ENCODE measurements at places on chromosomes 6 and 20.

- no peak for DNase-seq
Measured at GRCh38 chr20:25421102-25421501, 13.6 kb downstream of the GINS1 start.

GRCh38 chr20:60589623-60590022 lies 631.4 kb downstream of the CDH26 start:
- no peak for DNase-seq

- no peak for DNase-seq
Measured at GRCh38 chr6:77433888-77434287, 29.4 kb downstream of the HTR1B start.

DNA sequence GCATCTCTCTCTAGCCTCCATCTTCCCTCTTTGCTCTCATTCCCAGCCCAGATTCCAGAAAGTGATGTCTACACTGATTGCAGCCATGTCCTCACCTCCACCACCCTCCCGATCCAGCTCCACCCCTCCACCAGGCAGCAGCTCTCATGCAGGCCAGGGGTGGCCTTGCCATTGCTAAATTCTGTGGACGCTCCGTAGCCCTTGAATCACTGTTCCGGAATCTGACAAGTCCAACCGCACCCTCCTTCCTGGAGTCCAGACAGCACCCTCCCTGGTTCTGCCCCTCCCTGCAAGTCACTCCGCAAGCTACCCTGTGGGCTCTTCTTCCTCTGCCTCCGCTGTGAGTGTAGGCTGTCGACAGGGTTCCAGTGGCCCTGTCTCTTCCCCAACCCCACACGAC lies 26.2 kb downstream of the TNXB start:
- no peak for DNase-seq

DNA sequence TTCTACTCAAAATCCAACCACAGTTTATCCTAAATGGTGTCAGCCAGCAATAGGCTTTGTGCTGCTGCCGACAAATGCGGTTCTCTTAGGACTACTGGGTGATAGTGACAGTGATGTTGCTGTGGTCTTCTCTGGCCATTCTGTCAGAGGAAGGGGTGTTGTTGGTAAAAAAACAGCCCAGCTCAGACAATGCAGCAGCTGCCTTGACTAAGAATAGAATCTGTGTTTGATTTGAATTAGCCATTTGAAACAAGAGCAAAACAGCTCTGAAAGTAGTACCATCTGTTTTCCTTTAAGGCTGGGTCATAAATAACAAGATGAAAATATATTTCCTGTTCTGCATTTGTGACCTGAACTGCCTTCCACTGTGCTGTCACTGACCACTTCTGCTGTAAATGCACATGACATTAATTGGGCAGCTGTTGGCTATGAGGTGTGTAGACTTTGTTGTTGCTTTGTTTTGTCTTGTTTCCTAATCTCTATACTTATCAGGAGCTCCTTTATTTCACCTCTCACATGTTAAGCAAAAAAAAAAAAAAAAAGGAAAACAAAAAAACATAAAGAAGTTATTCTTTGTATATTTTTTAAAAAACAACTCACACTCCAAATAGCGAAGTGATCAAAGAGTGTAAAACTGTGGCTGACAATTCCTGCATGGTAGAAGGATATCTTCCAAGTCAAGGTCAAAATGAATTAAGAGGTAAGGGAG lies 497.8 kb upstream of the ARID1B start:
- no peak for DNase-seq

DNA sequence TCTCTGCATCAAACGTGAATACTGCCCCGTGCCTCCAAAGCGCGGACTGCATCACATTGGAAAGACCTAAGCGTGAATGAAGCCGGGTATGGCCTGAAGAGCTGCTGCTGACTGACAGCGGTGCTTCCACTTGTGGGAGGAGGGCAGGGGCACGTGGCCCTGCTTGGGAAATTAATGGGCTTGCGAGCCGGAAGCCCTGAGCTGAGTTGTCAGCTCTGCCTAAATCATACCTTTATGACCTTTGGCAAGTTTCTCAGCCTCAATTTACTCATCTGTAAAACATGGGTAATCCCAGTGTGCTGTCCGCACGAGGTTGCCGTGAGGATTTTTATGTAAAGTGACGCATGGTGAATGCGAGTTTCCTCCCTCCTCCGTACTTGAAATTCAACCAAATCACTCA lies 67.0 kb upstream of the FOXQ1 start:
- DNase-seq = no peak

DNA sequence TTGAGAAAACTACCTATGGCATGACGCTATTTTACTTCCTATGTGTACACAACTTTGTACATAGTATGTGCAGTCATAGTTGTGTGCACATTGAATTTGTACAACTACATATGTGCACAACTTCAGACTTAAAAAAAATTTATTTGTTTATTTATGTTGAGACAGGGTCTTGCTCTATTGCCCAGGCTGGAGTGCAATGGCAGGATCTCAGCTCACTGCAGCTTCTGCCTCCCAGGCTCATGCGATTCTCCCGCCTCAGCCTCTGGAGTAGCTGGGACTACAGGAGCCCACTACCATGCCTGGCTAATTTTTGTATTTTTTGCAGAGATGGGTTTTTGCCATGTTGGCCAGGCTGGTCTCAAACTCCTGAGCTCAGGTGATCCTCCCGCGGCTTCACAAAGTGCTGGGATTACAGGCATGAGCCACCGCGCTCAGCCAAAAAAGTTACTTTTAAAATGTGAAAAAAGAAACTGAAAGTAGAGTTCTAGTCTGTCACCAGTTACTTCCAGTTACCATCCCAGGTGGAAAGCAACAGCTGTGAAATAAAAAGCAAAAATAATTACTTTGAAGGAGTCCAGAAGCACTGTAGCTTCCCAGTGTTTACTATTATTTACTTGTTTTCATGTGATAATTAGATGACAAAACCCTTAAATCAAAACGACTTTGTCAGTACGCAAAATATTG lies 1.7 kb upstream of the ZKSCAN8 start:
- DNase-seq = no peak

DNA sequence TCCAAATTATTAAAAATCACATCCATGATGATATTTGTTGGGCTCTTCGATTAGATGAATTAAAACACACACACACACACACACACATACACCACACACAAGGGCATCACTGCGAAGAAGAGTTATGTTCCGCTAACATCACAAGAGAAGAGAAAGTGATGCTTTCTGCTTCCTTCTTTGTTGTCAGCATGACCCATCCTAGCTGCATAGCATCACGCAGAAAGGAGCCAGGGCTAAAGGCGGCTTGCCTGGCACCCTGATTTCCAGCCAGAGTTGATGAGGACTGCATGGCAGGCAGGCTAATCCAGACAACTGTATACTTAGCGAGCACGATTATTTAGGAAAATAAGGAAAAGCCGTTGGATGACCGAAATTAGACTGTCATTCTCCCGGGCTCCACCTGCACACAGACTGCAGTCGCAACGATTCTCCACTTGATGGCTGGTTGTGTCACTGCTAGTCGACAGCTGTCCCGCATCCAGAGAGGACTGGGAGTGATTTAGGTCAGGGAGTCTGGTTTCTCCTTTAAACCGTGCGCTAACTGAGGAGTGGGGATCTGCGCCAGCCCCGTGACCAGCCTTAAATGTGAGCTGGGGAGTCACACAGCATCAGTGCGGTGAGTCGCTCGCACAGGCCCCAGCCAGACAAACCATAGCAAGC lies 70.6 kb upstream of the SOX4 start:
- peak; percentile 36 for DNase-seq

DNA sequence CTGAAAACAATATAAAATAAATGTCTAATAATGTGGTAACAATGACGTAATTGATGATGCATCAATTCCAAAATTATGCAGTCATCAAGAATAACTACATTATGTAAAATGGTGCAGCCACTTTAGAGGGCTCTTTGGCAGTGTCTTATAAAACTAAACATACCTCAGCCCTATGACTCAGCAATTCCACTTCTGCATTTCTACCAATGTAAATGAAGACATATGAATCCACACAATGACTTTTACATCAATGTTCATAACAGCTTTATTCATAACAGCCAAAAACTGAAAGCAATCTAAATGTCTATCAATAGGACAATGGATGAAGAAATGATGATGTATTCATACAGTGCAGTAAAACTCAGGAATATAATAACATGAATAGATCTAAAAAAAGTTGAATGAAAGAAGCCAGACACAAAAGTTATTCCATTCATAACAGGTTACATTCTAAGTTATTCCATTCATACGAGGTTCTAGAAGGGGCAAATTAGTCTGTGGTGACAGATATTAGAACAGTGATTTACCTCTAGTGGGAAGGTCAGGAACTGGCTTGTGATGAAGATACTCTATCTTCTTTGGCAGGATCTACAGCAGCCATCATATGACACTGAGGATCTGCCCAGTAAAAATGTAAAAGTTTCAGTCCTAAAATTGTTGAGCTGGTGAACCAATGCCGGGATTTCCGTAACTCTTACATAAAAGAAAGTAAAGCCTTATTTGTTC lies 396.1 kb downstream of the PLCB1 start:
- DNase-seq = no peak

GRCh38 chr6:12203001-12203400 lies 87.2 kb upstream of the EDN1 start:
- peak; percentile 33 for DNase-seq

GRCh38 chr6:111524735-111525134 lies 41.7 kb upstream of the REV3L start:
- no peak for DNase-seq

GRCh38 chr6:41451039-41451438 lies 95.1 kb upstream of the FOXP4 start:
- no peak for DNase-seq

- no peak for DNase-seq
Measured at GRCh38 chr20:62291251-62292066, 11.3 kb upstream of the ADRM1 start.

DNA sequence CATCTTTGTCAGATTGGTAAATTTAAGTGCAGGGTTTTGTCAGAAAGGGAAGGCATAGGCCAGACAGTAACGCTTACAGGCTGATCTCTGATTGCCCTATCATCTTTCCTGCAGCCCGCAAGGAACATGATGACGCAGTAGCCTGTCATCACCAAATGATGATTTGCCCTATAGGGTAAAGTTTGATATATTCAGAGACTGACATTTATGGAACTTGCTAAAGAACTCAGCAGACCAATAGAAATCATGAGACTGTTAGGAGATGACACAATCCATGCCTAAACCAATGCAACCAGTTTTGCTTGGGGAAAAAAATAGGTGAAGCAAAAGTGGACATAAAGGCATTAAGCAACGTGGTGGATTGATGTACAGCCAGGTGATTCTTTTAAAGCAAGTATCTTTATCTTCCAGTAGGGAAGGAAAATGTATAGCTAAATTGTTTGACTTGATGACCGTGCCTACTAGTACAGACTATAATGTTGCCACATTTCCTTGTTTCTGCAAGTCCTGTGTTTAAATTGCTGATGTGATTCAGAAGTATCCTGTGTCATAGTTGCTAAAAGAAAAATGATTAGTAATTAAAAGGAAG lies 2.4 kb downstream of the NUS1 start:
- no peak for DNase-seq

DNA sequence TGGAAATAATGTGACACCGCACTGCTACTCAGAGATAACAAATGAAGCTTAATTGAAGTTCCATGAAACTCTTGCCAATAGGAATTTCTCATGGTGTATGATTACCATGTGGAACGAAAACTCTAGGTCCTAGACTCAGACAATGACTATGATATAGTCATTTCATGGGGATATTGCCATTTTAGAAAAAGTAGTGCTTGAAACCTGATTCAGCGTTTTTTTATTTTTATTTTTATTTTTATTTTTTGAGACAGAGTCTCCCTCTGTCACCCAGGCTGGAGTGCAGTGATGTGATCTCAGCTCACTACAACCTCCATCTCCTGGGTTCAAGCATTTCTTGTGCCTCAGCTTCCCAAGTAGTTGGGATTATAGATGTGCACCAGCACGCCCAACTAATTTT lies 253.9 kb downstream of the FARS2 start:
- DNase-seq = no peak

- DNase-seq = no peak
Measured at GRCh38 chr20:48460681-48461080, 367.1 kb downstream of the PREX1 start.

DNA sequence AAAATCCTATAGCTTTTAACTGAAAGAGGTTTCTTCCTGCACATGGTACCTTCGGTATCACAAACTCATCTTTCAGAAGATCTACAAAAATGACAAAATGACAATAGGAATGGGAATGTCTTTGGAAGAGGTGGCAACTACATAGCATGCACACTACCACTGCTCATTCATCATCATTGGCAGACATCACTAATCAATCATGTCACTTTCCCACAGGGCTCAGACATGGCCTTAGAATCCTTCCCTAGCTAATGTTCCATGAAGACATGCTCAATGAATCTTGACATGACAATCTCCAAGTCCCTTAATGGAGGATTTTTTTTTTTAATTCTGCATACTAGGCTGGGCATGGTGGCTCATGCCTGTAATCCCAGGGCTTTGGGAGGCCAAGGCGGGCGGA lies 3.2 kb upstream of the PGC start:
- no peak for DNase-seq

GRCh38 chr6:156809034-156809433 lies 31.9 kb downstream of the ARID1B start:
- no peak for DNase-seq

DNA sequence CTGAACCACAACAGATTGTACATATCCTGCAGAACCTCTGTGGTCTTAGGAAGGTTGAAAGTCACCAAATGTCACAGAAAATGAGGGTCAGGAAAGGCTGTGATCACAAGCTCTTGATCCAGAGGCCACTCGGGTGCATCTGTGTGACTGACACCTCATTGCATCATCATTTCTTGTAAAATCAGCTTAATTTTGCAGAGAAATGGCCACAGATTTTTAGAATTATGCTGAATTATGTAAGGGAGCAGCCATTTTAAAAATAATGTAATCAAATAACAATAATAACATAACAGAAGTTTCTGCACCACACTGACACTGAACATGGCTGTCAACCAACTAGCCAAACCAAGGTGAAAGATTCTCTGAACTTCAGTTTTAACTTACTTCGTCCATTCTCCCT lies 32.5 kb upstream of the PRND start:
- no peak for DNase-seq

- DNase-seq = no peak
Measured at GRCh38 chr6:967701-968100, 274.8 kb upstream of the EXOC2 start.

GRCh38 chr20:40467703-40468411 lies 221.2 kb downstream of the MAFB start:
- no peak for DNase-seq

- DNase-seq = peak; percentile 6
Measured at GRCh38 chr6:5670811-5671561, 335.7 kb downstream of the NRN1 start.

- no peak for DNase-seq
Measured at GRCh38 chr6:148983966-148984365, 237.1 kb downstream of the UST start.

DNA sequence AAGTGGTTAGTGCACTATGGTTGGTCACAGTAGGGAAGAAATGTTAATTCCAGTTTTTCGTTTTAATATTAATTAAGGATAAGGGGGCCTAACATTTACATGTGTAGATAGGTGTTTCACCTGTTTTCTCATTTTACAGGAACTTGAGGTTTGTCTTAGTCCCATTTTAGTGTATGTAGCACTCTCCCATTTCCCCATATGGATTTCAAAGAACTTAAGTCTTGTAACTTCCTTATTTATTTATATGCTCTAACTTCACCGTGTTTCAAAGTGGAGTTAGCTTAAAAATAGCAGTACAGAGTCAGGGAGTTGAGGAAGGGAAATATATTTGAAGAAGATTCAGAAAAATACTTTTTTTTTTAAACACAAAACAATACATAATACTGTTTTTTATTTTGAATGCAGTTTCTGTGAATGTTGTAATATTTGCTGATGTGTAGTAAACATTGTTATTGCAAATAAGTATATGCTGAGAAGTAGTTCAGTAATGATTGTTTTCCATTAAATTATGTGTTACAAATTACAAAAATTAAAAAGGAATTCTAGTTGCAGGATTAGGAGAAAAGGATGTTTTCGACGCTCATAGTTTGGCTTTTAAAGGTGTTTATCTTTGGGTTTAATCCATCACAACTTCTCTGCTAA lies 3.5 kb downstream of the SCAF8 start:
- no peak for DNase-seq
